ENCODE measurements at places on chromosomes 7 and 10. TPM values are rescaled to one million over a fixed set of nuclear protein-coding genes. Genes with fewer than 3 reads are reported as not detected.

DNA sequence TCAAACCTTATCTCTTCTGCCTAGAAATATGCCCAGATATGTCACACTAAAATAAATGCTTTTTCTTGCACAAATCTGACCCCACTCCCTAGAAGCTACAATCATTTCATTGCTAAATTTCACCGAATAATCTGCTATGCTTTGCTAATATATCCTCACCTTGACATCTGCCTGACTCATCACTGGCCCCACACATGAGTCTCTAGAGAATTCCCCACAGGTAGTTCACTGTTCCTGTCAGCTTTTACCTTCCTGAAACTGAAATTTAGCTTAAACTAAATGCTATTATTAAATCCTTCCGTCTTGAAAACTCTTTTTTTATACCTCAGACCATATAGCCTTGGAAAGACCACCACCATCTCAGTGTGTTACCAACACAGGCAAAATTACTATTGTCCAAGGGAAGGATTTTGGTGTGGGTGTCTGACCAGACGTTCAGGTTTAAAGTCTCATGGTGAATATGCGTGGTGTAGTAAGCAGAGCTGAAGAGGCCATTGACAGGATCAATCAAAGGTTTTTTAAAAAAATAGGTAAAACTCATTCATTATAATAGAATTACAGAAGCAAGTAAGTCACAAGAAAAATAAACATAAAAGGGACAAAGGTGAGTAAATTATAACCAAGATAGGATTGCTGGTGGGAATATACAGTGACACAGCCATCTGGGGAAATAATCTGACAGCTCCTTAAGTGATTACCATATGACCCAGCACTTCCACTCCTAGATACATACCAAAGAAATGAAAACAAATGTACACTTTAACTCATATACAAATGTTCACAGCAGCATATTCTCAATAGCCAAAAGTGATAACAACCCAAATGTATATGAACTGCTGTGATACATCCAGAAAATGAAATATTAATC is 173.5 kb downstream of the KMT2E start:
- DNase-seq = no peak

DNA sequence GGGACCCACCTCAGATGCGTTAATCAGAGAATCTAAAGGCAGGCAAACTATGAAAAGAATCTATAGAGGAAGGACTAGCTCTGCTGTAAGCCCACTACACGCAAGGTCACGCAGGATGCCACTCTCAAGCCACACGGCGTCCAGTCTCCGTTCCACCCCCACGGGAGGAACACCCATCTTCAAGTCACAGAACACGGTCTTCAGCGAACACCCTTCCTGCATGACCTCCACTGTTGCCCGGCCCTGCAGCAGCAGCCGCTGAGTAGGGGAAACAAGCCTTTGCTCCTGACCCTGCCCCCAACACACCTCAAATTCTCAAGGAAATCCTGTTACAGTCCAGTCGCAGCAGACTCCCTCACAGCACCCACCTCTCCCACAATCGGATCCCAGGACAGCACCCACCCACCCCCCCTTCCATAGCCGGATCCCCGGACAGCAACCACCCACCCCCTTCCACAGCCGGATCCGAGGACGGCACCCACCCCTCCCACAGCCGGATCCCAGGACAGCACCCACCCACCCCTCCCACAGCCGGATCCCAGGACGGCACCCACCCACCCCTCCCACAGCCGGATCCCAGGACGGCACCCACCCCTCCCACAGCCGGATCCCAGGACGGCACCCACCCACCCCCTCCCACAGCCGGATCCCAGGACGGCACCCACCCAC is 133.7 kb downstream of the DIP2C start:
- DNase-seq = no peak

- DNase-seq = no peak
Measured at GRCh38 chr7:37323966-37324365, 124.7 kb downstream of the ELMO1 start.

DNA sequence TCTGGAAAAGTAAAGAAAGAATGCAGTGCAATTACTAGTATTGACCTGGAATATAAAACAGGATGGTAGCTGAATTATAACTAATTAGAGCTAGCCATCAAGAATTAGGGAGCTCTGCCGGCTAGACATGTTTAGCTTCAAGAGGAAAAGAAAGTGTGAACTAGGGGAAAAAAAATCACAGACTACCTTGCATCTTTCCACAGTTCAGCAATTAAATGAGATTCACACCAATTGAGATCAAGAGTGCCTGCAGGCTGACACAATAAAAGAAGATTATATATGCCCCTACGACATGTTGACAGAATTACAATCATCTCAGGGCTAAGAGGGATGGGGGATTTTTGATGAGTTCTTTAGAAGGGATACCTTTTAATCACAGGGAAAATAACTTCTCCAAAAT is 303.3 kb upstream of the CELF2 start:
- no peak for DNase-seq

- no peak for DNase-seq
Measured at GRCh38 chr7:103154042-103154441, 5.1 kb upstream of the NAPEPLD start.

DNA sequence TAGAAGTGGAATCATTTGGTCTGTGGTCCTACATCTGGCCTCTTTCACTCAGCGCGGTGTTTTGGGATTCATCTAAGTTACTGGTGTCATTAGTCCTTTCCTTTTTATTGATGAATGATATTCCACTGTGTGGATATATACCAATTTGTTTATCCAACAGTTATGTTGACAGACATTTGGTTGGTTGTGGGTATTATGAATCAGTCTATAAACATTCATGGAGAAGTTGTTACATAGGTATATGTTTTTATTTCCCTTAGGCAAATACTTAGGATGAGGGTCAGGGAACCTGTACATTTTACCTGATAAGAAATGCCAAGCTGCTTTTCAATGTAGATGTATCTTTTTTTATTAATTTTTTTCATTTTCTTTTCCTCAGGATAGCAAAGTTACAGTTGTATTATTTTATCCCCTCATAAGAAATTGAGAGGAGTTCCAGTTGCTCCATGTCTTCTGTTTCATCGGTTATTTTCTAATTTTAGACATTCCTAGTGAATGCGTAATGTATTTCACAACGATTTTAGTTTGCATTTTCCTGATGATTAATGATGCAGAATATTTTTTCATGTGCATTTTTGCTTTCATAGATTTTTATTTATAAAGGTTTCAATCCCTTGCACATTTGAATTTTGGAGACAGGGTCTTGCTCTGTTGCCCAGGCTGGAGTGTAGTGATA is 203.8 kb upstream of the SH2B2 start:
- no peak for DNase-seq

GRCh38 chr7:27739301-27739908 is 557 bp upstream of the TAX1BP1 start:
- no peak for DNase-seq

Gene PPP1R17
- not detected for total RNA-seq

Measured in sigmoid colon (tissue), 7 donors.